ENCODE measurements at places on chromosomes 11 and 22.

- DNase-seq = no peak
These were observed 80.1 kb downstream of the USP35 start for GRCh38 chr11:78268591-78269410.

DNA sequence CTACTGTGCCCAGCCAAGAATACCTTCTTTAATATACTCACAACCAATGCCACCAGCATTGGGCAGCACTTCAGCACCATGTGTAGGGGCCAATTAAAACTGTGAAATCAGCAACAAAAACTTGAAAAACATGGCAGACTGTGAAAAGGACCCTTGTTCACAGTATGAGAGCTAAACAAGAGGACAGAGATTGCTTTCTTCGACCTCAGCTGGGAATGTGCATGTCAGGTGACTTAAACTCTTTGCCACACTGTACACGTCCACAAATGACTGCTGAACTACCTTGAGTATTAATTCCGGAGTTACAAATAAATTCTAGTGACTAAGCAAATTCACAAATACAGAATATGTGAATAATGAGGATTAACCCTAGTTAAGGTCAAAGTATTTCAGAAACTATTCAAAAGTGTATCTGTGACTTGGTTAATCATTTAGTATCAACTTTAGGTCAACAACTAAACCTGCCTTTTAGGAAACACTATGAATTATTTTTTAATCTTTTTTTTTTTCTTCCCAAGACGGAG, 33.0 kb downstream of the DDX6 start:
- DNase-seq = no peak

- no peak for DNase-seq
These were observed 662 bp upstream of the TRIM3 start for GRCh38 chr11:6474413-6474792.

DNA sequence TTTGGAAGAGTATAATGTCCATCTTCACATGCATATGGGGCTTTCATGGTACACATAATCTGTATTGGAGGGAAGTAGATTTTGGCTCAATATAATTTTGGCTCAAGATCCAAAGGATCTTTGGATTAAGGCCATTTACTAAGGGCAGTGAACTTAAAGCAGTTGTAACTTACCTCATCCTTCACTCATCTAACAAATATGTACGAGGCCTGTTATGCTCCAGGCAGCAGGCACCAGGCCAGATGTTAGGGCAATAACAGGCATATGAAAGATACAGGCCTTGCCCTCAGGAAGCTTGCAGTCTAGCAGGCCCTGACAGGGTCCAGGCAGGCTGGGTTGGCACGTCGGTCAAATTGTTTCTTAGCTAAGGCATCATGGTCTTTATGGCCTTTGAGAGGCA, 44.6 kb downstream of the LIF start:
- no peak for DNase-seq

- DNase-seq = no peak
These were observed 1493.7 kb downstream of the TBC1D22A start for GRCh38 chr22:48256041-48256739.

DNA sequence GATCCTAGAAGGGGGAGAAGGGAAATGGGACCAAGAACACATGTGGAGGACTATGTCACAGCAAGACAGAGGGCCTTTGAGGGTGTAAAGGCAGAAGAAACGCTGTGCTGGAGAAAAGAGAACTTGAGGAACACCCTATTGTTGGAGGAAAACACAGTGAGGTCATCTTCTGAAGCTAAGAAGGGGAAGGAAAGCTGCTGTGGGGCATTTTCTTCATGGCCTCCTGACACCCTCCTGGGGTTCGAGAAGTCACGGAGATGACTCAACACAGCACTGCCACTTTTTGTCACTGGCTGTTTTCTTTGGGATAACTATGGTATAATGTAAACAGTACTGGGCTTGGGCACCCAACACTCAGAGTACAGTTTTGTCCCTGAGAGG, 492.6 kb upstream of the CADM1 start:
- no peak for DNase-seq

- DNase-seq = no peak
These were observed 20.9 kb downstream of the TP53AIP1 start for GRCh38 chr11:128921793-128922192.

DNA sequence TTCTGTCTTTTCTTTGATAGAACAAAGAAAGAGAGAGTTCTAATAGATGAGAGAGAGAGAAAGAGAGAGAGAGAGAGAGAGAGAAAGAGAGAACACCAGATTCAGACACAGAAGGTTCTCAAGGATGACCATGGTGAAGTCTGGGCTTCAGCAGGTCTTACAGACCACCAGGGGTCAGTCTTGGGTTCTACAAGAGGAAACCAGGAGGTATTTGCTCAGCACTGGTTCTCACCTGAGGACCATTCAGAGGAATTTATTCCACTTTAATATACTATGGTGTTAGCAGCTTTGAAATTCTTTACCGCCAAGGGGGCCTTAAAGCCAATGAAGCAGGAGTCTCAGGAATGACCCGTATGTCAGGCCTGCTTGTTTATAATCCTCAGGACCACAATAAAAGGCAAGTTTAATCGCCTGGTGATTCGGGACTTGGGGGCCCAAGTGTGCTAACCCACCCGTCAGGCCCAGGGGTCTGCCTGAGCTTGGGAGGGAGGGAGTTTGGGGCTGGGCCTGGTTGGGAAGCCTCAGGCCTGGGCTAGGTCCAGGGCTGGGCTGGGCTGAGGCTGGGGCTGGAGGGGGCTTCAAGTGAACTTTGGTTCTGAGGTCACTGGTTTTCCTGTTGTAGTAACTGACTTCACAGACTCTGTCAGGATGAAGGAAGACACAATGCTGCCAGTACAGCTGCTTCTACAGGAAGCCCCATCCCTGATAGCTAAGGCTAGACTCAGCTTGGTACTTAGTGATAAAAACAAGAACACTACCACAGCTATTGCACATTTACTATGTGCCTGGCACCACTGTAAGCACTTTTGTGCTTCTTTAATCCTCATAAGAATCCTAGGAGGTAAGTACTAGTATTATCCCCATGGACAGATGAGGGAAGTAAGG, 179.2 kb upstream of the ZBED5 start:
- DNase-seq = no peak

DNA sequence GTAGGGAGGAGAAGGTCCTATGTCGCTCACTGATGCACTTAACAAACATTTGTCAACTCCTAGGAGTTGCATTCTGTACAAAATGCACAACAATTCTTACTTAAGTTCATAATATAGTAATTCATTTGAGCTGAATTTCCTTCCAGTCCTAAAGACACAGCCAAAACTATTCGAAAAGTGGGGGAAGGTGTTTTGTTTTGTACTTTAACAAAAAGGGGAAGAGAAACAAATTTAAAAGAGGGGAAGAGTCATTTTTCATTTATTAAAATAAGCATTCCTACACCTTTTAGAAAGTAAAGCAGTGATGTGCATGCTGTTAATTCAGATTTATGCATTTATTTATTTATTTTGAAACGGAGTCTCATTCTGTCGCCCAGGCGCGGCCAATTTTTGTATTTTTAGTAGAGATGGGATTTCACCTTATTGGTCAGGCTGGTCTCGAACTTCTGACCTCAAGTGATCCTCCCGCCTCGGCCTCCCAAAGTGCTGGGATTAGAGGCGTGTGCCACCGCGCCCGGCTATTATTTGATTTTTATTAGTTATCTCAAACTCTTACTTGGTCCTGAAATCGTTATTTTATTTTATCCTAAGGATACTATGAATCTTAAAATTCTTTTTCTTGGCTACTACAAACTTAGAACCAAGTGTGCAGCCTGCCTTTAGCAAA, 1.1 kb upstream of the FANCF start:
- DNase-seq = no peak

DNA sequence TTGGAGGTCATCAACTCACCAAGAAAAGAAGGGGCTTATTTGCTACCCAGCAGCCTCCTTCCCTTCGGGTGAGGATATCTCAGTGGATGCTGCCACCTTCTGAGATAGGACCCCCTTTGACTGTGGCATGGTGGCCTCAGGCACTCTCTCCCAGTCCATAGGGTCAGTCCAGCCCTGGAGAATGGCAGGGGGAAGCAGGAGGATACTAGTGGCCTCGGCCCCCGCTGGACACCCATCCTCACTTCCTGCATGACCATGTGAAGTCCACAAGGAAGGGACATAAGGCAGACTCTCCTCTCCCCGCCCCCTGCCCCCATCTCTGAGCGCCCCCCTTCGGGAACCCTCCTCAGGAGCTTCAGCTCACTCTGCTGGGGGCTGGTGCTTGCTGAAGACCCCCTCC, 24.4 kb downstream of the TPBGL start:
- DNase-seq = no peak

DNA sequence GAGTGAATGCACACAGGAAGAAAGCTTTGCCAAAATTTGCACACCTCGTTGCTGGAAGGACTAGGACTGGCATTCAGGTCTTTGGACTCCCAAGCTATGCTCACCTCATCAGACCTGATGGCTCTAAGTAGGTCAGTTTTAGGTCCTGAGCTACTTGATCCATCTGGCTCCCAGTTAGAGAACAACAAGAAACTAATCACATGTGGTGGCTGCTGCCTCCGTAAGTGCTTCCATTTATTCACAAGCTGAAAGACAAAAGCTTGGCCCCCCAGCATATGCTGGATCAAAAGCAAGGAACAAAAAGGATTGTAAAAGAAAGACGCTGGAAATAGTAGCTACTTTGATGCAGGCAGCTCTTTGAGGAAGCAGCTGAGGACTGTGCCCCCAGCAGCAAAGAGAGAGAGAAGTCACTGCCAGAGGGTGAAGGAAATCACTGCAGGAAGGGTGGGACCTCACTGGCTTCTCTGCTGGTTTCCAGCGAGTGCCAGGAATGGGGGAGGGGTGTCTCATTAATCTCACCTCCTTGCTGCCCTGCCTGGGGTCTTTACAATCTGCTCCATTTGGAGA, 268.9 kb downstream of the KIRREL3 start:
- no peak for DNase-seq

GRCh38 chr11:134372536-134372935, 39.5 kb downstream of the B3GAT1 start:
- DNase-seq = no peak

- DNase-seq = no peak
These were observed 12.2 kb upstream of the CCDC89 start for GRCh38 chr11:85698195-85698594.

- no peak for DNase-seq
These were observed 883.3 kb downstream of the NTM start for GRCh38 chr11:132253469-132254264.

- DNase-seq = no peak
These were observed 28.4 kb upstream of the TTC12 start for GRCh38 chr11:113286009-113286408.

DNA sequence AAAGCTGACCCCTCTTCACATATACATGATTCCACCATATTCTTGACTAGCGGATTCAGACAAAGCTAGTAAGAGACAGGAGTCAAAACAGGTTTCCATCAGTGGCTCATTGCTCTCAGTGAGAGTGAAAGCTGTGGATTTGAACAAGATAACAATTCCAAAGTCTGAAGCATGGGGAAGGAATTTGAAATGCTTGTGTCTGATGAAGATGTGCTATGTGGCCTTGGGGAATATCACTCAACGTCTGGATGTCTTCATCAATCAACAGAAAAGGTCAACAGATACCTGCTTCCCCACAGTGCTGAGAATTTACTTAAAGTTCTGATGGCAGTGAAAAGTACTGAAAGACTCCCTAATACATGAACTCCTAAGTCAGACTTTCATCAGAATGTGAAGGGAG, 46.9 kb upstream of the SESN3 start:
- DNase-seq = no peak

DNA sequence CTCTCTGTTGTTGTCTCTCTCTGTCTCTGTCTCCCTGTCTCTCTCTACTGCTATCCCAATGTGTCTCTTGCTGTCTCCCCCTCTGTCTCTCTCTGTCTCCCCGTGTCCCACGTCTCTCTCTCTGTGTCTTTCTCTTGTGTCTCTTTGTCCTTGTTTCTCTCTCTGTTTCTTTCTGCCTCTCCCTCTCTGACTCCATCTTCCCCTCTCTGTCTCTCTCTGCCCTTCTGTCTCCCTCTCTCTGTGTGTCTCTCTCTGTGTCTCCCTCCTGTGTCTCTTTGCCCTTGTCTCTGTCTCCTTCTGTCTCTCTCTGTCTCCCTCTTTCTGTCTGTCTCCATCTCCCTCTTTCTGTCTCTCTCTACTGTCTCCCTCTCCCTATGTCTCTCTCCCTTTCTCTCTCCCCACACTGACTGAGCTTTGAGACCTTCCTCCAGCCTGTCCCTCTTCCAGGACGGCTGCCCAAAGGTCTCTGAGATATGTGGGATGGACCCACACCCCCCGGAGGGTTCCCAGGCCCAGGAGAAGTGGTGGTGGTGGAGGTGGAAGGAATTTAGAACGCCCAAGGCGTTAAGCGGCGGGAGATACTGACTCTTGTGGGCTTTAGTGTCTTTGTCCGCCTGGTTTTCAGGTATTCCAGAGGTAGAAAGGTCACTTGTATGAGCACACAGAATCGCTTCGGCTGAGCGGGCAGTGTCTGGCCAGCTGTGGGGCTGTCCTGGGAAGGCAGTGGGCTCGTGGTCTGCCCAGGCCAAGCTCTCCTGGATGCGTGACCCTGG, 65.5 kb upstream of the CCND1 start:
- DNase-seq = no peak

DNA sequence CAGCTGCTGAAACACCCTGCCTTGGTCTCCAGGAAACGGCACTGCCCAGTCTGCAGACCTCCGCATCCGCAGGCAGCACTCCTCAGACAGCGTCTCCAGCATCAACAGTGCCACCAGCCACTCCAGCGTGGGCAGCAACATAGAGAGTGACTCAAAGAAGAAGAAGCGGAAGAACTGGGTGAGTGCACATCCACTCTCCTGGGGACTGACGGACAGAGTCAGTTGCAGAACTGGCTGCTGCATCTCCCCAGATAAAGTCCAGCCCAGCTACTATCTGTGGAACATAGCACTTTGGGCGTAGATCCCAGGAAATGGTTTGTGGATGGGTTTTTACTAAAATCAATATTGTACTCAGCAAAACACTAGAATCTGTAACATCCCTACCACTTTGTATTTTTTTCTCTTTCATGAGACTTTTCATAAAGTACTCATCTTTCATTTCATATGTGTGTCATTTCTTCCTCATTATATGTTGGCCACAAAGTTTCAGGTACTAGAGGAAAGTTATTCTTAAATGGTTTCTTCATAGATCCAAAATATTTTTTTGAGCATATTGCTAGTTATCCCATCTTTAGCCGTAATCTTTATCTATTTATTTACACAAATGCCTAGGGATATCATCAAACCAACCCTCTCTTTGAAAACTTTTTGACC, 80.1 kb downstream of the DBX1 start:
- DNase-seq = no peak

Data from omental fat pad (tissue), 4 donors.